ENCODE measurements at places on chromosomes 5 and 9.

GRCh38 chr5:58486290-58486689 is 4.9 kb upstream of the GAPT start:
- no peak for DNase-seq

DNA sequence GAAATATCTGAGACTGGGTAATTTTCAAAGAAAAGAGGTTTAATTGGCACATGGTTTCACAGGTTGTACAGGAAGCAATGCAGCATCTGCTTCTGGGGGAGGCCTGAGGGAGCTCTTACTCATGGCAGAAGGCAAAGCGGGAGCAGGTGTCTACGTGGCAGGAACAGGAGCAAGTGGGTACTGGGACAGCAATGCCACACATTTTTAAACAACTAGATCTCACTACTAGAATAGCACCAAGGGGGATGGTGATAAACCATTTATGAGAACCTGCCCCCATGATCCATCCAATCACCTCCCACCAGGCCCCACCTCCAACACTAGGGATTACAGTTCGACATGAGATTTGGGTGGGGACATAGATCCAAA is 47.6 kb upstream of the HOMER1 start:
- DNase-seq: peak; percentile 23

DNA sequence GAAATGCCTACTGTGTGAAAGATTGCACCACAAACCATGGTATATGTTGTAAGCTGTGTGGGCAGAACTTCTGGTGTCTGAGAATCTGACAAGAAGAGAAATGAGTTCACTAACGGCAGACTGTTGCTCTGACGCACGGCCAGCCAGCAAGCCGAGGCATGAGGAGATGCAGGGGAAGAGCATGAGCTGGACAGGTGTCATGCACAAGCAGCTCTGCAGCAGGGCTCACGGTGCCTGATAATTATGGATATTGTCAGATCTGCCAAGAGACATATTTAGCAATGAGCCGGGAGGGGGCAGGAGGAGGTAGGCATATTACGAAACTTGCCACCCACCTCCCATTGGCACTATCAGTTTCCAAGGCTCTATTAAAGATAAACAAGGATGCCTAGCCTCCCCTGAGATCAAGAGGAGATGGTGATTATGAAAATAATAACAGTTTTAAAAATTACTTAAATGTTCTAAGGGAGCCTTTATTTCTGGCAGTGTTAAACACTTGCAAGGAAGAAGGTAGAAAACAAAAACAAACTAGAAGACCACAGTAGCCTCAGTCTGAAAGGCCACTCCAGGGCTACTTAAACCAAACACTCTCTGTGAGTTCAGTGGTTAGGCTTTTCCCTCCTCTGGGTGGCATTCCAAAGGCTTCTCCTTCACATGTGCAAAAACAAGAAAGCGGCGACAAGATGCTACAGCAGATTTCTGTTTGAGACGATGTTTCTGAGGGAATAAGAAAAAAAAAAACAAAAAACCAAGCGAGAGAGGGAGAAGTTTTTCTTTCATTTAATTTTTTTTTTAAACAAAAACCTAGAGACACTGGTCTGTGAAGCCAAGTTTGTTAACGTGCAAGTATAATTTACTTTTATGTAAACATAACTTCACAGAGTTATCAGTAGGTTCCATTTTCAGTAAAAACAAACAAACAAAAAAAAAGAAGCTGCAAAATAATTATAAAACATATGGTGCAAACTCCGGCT is 339.5 kb downstream of the BNC2 start:
- no peak for DNase-seq

- no peak for DNase-seq
Observed at GRCh38 chr5:127723571-127723970, 20.4 kb downstream of the CCDC192 start.

DNA sequence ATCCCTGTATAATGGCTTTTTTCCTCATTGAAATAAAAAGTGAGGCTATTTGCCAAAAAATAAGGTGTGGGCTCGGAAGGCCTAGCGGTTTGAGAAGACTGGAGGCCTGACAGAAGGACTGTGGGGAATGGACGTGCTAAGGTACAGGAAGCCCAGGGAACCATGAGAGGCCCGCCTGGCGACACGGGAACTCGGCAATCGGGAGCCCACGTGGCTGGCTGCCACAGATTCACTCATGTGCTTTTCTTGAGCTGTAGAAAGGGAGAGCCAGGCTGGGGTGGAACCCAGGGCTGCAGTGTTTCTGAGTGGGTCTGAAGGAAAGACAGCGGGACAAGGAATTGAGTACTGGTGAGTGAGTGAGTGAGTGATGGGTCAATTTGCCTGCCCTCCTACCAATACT is 11.9 kb upstream of the DDX41 start:
- no peak for DNase-seq

GRCh38 chr9:37178742-37179141 is 58.4 kb downstream of the ZCCHC7 start:
- DNase-seq: no peak

DNA sequence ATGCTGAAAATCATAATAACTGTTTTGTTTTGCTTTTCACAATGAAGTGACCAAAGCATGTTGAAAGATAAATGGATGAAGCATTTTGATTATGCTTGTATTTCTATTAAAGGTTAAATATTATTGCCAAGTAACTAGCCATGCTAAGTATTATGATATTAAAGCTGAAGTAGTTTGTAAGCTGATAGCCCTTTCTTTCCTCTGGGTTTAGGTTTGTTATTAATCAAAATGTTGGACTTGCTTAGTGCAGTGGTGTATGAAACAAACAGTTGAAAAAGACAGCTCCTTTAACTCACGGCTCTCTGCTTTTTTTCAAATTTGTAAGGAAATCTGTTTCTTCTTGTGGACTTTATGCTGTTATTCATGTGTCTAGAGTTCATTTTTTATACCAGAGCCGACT is 246.0 kb downstream of the CWC27 start:
- DNase-seq: no peak

GRCh38 chr9:116269250-116269649 is 115.7 kb downstream of the PAPPA start:
- no peak for DNase-seq

Measured in stimulated activated CD4-positive, alpha-beta T cell treated with anti-CD3 and anti-CD28 coated beads, Interleukin-2, amount 100 ng/mL, for 48 hours (primary cell).